Activated CD4-positive, alpha-beta T cell treated with anti-CD3 and anti-CD28 coated beads, Interleukin-2, amount 50 U/mL, for 48 hours (primary cell): ENCODE measurements at places on chromosomes 1 and 21.

- DNase-seq = no peak
Measured at GRCh38 chr21:43925609-43926008, 60.6 kb downstream of the AGPAT3 start.

GRCh38 chr1:30336550-30337323, 386.6 kb downstream of the MATN1 start:
- no peak for DNase-seq

- no peak for DNase-seq
Measured at GRCh38 chr1:96552451-96552850, 169.1 kb upstream of the PTBP2 start.

- DNase-seq = no peak
Measured at GRCh38 chr1:243393096-243393495, 137.3 kb downstream of the SDCCAG8 start.

DNA sequence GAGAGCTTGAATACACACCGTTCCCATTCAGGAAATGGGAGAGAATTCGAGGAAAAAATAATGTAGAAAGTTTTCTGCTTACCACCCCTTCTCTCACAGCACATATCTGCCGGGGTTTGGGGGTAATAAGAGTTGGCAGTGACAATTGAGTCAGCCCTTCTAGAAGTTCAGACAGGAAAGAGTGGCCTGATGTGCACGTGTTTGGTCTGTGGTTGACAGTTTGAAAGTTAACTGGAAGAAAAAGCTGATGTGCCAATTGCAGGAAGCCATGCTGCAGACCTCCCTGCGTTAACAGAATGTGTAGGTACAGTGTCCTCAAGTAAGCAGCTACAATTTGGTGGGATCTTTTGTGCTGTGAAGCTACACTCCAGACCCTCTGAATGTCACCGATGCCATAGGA, 50.9 kb downstream of the DHX9 start:
- DNase-seq = no peak

DNA sequence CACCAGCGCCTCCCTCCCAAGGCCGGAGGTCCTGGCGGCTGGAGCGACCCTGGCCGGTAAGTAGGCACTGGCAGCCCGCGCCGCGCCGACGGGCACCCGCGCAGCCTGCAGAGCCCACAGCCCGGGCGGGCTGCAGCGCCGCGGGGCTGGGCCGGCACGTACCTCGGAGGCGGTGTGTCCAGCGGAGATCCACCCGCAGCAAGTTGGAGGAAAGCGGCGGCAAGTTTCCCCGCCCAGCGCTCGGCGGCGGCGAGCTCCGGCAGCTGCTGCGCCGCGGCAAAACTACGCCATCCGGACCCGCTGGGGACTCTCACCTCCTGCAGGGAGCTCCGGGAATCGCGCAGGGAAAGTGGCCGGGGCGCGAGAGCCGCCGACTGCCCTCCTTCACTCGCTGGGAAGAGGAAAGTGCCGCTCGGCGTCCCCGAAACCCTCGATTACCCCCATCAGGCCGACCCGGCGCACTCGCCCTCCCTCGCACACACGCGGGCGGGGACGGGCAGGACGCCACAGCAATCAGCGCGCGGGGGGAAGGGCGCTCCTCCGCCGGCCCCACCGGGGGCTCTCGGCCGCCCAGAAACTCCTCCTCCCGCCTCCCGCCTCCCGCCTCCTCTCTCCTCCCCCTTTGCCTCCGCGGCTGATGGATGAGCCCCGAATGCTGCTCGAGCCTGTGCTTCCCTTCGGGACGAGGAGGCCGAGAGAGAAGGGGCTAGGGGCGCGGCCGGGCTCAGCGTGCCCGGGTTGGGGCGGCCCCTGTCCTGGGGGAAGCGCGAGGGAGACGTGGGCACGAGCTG, at the start of gene TGFBR3:
TSS of gene TGFBR3 (minus strand) at position 436 of the 791 bp plus-strand sequence. CDS start 24,620 bp downstream, outside the sequence.
- DNase-seq = peak; percentile 73

- peak; percentile 26 for DNase-seq
Measured at GRCh38 chr1:202860744-202861419, 28.1 kb downstream of the RABIF start.

GRCh38 chr21:43903451-43904091, 38.5 kb downstream of the AGPAT3 start:
- DNase-seq = no peak

DNA sequence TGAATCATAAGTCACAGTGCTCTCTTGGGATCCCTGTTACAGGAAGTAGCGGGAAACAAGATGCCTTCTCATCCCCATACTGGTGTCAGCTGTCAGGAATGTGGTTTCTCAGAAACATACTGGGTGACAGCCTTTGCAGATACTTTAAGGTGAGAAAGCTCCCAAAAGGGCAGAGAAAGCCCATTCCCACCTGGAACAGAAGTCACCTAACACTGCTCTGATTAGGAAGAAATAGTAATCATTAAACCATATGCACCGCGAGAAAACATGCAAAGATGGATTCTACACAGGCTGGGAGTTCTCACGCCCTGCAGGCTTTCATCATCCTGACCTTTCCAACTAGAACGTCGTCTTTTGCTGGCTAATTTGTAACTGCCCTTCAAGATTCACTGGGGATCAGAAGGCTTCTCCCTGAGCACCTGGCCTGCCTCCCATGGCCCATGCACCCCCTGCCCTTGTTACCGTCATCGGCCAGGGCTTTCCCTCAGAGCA, 46.2 kb upstream of the SLC44A3 start:
- no peak for DNase-seq

- peak; percentile 93 for DNase-seq
Measured at GRCh38 chr1:145996433-145997015, at the start of gene TXNIP. Gene TXNIP, minus strand, starts transcription at chr1:145996579. Its CDS starts 313 bp downstream, at chr1:145996266.

DNA sequence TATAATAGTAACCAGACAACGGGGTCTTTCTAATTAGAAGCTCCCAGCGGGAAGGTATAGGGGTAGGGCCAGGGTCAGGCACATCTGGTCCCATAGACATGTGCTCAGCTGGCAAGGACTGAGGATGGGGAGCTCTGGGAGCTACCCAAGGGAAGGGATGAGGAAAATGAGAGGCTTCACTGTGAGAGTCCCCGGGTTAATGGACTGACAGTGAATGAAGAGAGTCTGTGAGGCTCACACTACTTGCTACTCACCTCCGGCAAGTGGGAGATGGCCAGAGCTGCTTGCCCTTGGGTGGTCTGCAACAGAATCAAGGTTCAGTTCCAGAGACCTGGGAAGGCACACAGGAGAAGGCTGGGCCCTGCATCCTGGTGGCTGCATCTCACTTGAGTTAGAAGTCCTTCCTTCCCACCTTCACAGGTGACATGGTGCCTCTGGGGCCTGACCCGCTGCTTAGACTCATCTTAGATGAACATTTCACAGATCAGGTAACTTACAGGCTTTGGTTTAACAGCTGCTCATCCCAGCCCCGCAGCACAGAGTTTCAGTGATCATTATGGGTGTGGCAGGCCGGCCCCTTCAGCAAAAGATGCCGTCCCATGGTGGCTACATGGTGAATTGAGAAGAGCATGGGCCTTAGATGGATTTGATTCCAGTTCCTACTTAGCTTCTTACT, 31.7 kb downstream of the EIF2D start:
- DNase-seq = no peak

DNA sequence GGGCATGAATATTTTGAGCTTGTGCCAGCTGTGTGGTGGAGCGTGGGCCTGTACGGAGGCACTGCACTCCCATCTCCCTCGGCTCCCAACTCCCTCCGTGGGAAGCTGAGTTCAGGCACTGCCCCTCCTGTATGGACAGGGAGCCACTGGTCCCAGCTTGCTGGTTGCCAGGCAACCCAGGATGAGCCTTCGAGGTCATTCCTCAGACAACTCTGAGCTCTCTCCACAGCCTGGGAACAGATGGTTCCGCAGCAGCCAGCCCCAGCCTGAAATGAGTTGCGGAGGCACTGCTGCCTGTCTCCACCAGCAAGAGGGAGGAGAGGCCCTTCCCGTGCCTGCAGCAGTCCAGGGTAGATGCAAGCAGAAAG, 58.4 kb upstream of the TENT5B start:
- no peak for DNase-seq
